Activated CD4-positive, alpha-beta T cell treated with anti-CD3 and anti-CD28 coated beads, Interleukin-2, Interleukin-6, amounts not matched to agents 100 ng/mL and 50 ng/mL, durations not matched to agents 16 hours and 8 hours (primary cell): ENCODE measurements at places on chromosomes 16 and 17.

GRCh38 chr16:87461466-87461991 lies 31.3 kb downstream of the ZCCHC14 start:
- DNase-seq: peak; percentile 40

- DNase-seq: no peak
Measured at GRCh38 chr16:29993903-29994599, 1.4 kb downstream of the HIRIP3 start.

DNA sequence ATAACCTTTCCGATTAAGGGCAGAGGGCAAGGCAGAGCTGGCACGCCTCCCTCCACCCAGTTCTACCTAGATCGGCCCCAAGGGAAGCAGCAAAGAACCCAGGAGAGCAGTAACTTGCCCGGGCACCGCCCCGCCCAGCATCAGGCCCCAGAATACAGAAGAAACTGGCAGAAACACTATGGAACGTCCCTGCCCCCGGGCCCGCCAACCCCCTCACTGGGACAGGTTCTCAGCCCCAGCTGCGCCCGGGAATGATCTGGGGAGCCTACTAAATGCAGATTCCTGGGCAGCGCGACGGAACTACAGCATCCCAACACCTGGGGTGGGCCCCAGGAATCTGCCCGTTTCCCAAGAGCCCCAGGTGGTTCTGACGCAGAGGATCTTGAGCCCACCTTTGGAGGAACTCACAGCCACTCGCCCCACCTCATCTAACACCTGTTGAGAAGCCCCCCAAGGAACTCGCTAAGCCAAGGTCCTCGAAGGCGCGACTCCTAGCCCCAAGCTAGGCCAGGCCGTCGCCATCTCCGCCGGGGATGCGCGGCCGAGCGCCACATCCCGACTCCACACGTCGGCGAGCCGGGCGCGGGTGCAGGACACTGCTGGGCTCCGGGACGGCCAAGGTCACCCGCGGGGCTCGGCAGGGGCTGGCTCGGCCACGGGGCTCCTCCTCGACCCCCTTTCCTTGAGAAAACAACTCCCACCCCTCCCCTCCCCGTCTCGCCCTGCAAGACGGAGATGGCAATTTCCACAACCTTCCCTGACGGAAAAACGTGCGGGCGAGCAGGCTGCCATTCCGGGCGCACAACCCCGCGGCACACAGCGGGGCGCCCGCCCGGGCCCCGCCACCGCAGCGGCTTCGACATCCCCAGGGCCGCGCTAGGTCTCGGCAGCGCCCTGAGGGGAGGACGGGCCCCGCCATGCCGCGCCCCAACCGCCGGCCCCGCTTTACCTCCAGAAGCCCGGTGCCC lies 913 bp downstream of the CDIP1 start:
- DNase-seq: peak; percentile 12

DNA sequence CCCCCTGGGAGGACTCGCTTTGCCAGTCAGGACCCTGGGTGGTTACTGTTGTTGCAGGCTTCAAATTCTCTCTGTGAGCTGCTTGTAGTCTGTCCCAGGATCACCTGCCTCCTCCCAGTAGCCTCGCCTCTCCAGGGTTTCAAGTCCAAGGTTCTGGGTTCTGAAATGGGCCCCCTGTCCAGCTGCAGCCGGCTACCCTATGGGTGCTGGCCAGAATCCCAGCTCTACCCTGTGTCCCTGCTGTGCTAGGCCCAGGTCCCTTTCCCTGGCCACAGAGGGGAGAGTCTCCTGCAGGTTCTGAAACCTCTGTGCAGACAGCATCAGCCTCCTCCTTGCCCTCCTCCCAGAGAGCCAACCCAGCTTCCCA lies 21.4 kb downstream of the UNC13D start:
- no peak for DNase-seq

- no peak for DNase-seq
Measured at GRCh38 chr17:27506348-27507218, 50.3 kb downstream of the KSR1 start.

DNA sequence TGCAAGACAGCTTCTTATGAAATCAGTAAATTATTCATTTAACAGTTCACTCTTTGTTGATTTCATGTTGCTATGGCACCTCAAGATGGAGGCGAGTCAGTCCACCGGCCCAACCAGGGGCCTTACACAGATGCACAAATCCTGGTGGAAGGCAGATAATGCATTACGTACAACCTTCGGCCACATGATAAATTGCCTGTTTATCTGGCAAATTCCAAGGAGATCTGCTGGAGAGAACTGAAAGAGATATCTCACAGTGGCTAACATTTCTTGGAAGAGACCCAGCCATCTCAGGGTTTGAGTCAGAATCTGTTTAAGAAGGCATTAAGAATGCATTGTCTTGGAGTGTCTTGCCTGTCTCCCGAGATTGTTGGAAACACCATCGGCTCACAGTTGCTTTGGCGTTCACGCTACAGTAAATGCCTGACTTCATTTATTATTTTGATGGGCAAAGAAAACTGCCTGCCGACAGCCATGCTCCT lies 225.6 kb downstream of the MSI2 start:
- DNase-seq: no peak

- DNase-seq: no peak
Measured at GRCh38 chr16:20874088-20874581, 26.0 kb downstream of the DCUN1D3 start.

GRCh38 chr17:62755141-62755851 lies 52.8 kb downstream of the MARCHF10 start:
- no peak for DNase-seq

- no peak for DNase-seq
Measured at GRCh38 chr17:54527941-54528340, 372.7 kb upstream of the TOM1L1 start.

DNA sequence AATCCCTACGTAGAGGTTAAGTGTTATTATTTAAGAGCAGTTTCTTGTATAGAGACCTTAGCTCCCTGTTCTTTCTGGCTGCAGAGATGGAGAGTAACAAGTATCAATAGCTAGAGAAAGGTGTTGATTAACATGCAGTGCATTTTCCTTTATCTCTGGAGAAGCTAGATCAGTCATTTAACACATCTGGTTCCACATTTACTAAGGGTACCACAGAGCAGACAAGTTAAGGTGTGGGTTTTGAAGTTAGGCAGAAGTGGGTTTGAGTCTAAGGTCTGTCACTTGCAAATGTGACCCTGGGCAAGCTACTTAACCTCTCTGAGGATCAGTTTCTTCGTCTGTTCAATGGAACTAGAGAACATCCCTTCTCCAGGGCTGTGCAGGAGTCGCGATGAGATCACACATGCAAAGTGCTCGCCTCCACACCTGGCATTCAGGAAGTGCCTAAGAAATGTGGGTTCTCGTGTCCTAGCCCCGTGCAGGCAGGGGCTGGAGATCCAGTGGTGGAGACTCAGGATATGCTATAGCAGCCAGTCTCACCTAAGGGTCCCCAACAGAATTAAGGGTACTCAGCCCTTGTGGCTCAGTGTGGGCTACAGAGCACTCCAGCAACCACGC lies 224.4 kb downstream of the XYLT1 start:
- DNase-seq: no peak

DNA sequence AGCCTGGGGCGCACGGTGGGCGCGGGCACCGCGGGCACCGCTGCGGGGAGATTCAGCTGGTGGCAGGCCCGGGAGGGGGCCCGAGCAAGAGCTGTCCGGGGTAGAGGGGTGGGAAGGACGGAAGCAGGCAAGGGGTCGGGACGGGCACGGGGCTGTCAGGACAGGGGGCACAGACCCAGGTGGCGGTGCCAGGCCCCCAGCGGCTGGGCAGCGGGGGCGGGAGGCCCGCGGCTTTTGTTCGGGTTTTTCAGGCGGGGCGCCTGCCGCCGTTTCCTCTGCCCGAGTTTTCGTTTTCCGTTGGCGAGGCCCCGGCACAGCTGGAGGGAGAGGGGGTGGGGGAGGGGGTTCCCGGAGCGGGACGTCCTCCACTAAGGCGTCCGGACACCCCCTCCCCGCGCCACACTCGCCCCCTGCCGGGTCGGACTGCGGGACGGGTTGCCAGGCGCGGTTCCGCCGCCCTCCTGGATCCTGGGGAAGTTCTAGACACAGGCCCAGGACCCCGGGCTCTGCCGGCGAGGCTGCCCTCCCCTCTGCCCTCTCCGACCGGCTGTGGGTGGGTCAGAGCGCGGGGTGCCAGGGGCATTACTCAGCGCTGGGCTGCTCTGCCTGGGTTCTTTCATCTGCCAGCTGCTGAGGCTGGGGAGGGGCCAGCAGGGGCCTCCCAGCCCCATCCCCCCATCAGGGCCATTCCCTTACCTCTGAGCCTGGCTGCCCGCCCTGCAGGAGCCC lies 543 bp downstream of the ARHGAP23 start:
- peak; percentile 31 for DNase-seq

GRCh38 chr16:31568577-31569359 lies 41.1 kb downstream of the AHSP start:
- no peak for DNase-seq
